ENCODE measurements at places on chromosomes 7 and 10.
A peak's percentile ranks its signal among the peaks of the same experiment; 100 is the strongest.

DNA sequence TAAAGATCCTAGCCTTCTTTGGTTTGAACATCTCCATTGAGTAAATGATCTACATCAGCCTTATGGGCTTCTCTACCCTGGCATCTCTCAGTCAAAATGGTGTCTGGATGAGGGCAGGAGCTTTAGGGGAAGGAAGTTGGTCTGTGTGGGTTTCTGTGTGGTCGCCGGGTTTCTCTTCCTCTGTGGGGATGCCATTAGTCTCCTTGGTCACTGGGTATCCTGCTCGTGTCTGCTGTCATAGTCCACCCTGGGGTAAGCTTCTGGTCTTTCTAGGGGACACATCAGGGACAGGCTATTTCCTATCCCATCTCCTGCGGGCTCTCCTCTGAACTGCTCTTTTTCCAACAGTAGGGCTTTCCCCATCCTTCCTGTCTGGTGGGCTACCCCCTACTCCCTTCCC lies 150.3 kb upstream of the NPY start:
- DNase-seq, result no peak

- no peak for DNase-seq
These were observed 501.2 kb downstream of the ADRA2A start for GRCh38 chr10:111578076-111578475.

DNA sequence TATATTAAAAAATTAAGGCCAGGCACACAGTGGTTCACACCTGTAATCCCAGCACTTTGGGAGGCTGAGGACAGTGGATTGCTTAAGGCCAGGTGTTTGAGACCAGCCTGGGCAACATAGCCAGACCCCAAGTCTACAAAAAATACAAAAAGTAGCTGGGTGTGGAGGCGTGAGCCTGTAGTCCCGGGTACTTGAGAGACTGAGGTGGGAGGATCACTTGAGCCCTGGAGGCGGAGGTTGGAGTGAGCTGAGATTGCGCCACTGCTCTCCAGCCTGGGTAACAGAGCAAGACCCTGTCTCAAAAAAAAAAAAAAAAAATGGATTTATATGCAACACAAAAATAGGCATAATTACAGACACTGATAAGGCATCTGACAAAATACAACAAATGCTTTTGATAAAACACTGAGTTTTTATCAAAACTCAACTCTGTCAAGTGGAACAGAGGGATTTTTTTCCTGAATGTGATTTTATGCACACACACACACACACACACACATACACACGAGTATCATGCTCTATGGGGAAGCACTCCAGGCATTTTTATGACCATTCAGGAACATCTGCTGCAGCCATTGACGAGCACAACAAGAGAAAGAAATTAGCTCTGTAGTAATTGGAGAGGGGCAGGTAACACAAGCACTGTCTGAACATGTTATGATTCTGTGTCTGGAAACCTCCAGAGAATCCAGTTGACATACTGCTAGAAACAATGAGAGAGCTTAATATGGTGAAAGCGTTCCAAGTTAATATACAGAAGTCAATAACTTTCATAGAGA lies 193.1 kb downstream of the WDR37 start:
- no peak for DNase-seq

- DNase-seq, result no peak
These were observed 235.2 kb downstream of the MALRD1 start for GRCh38 chr10:19283786-19284185.

- no peak for DNase-seq
These were observed 38.9 kb downstream of the TCF7L2 start for GRCh38 chr10:112988839-112989406.

DNA sequence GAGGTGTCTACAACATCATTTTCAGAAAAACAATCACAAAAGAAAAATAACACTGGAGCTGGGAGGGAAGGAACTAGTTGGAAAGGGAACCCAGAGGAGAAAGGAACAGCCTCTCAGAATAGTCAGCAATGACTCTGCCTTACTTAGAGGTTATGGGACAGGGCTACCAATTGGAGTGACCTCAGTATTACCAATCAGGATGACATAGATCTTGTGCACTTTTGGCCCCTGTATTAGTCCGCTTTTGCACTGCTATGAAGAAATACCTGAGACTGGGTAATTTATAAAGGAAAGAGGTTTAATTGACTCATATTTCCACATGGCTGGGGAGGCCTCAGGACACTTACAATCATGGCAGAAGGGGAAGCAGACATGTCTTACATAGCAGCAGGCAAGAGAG lies 99.7 kb upstream of the SDK1 start:
- DNase-seq, result no peak

DNA sequence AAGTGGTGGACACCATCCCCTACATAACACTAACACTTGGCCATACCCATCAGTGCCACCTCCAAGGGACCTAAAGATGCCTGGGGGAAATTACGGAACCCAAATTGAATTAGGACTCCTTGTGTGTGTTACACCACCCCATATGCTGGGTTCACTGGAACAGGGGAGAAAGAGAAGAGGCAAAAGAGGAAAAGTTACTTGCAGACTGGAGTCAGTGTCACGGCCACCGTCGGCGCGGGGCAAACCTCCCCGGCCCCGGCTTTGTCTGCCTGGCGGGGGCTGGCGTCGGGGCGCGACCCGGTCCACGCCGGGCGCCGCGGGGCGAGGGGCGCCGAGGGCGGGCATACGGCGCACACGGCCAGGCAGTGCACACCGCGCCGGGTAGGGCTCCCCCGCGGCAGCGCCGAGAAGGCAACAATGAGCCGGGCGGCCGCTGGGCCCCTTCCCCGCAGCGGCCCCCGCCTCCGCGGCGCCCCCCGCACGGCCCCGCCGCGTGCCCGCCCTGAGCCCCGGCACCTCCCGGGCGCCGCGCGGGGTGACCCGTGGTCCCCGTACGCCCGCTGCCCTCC lies 171.1 kb downstream of the FAM107B start:
- no peak for DNase-seq

GRCh38 chr7:113628948-113629847 lies 289.6 kb downstream of the PPP1R3A start:
- DNase-seq, result no peak

- no peak for DNase-seq
These were observed 108.8 kb upstream of the EEPD1 start for GRCh38 chr7:36044101-36044892.

GRCh38 chr10:31343009-31343408 lies 24.0 kb downstream of the ZEB1 start:
- no peak for DNase-seq

DNA sequence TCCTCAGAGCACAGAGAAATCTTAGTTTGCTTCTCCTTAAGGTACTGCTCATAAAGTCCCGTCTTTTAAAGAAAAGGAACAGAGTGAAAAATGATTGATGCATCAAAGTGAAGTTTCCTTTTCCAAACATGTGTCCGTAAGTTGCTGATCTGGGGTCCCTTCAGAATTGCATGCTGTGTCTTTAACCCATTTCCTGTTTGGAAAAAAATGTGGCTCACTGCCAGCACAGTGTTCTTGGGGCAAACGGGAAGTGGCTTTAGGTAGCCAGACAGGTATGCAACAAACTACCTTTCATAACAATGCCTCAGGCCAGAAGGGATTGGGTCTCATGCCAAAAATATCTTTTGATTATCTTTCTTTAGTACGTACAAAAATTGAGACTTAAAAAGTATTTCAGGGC lies 50.9 kb downstream of the TFAM start:
- DNase-seq, result no peak

- no peak for DNase-seq
These were observed 494.9 kb upstream of the AKR1E2 start for GRCh38 chr10:4331150-4331549.

GRCh38 chr10:60023155-60023877 lies 117.0 kb upstream of the CCDC6 start:
- no peak for DNase-seq

DNA sequence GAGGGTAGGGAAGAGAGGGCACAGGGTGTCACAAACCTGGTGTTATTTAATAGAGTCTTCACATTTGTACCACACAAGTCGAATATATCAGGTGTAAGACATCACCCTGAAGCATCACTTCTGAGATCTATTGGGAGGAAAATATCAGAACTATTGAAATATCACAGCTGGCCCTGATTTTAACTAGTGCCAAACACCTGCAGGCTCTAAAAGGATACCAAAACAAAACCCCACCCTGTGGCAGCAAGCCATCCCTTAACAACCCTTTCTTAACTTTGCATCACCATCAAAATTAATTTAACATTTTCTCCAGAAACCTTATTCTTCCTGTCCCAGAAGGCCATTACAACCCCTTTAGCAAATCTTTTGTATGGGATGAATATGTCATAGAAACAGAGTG lies 365.4 kb downstream of the SUGCT start:
- DNase-seq, result no peak

- DNase-seq, result no peak
These were observed 295.9 kb upstream of the PHF14 start for GRCh38 chr7:10677668-10678232.

DNA sequence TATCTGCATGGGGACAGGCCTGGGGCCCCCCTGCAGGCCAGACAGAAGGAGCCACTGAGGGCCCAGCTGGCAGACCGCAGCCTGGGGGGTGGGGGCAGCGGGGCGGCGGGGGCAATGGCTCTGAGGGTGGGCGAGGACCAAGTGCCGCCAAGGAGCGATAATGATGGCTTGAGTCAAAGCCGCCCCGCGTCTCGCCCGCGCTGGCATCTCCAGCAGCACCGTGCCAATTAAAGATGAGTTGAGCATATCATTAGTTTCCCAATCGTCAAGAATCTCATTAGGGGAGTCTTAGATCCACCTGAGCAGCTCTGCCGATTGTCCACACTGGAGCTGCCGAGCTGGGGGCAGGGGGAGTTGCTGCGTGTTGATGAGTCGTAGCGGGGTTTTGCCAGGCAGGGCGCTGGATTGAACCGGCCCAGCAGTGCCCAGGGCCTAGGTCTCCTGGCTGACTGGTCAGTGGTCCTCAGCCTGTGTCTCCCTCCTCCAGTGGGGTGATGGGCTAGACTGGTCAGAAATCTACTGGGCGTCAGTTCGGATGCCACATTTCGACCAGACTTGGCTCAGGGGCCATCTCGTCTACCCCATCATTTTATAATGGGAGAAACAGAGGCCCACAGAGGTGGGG lies 41.0 kb upstream of the PSMG3 start:
- no peak for DNase-seq

GRCh38 chr10:101217450-101218281 lies 11.6 kb downstream of the LBX1 start:
- no peak for DNase-seq

- DNase-seq, result no peak
These were observed 22.5 kb downstream of the KMT2E start for GRCh38 chr7:105036217-105037168.

DNA sequence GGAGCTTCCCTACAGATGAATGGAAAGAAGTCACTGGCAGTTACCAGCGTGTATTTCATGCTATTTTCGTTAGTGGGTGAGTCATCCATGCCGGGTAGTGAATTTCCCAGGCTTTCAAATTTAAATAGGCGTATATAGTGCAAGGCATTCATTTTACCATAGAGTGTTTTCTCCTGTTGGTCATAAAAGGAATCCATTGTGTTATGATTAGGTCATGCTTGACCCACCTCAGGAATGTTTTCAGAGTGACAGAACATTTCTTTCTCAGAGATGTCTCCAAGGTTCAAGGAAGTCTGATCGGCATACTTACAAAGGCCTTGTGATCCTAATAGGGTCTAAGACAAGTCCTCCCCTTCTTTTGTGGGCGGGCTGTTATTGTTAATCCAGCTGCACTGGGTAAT lies 110.7 kb downstream of the AKR1D1 start:
- no peak for DNase-seq

DNA sequence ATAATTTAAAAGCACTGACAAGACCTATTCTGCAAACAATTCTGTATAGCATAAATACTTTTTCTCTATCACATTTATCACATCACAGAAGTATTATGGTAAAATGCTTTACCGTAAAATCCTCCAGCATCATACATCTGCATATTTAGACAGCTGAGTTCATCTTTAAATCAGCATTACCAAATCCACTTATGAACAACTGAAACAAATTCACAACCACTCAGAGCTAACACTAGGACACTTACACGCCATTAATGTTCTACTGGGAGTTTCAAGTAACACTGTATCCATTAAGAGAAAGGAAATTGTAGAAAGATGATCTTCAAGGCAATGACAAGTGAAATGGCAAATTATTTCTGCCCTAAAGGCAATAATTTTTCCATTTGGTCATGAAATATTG lies 105.7 kb upstream of the DKK1 start:
- DNase-seq, result no peak

DNA sequence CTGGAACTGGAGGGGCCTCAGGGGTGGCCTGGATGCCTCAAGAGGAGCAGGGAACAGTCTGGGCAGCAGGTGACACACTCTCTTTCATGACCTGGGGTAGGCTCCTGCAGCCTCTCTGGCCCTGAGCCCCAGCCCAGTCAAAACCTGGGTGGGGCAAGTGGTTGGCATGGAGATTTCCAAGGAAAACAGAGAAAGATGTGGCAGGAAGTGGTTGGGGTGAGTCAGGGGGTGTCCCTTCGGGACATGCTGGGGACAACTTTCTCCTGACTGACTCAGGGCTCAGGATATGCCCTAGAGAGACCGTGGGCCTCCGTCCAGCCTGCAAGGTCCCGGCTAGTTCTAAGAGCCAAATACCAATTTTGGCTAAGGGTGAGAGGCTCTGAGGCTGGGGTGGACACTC lies 2.9 kb downstream of the AQP1 start:
- DNase-seq, result no peak

DNA sequence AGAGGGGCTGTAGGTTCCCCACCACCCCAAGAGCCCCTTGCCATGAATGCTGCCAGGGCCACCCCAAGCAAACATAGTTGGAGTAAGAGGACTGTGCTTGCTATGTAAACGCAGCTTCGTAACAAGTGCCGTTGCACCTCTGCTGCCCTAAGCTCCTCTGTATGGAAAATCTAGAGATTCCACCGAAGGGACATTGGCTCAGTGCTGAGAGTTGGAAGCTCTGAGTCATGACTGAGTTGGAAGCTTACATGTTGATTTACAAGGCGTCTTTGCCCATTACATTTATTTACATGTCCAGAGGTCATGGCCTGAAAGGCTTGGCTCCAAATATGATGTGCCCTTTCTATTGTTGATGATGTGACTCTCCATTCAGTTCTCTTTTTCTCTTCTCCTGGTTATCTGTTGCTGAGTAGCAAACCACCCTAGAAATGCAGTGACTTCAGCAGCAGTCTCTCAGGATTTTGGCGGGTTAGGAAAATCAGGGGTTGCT lies 233.1 kb upstream of the TCF7L2 start:
- no peak for DNase-seq

GRCh38 chr7:127380479-127380878 lies 12.0 kb downstream of the ZNF800 start:
- DNase-seq, result no peak

DNA sequence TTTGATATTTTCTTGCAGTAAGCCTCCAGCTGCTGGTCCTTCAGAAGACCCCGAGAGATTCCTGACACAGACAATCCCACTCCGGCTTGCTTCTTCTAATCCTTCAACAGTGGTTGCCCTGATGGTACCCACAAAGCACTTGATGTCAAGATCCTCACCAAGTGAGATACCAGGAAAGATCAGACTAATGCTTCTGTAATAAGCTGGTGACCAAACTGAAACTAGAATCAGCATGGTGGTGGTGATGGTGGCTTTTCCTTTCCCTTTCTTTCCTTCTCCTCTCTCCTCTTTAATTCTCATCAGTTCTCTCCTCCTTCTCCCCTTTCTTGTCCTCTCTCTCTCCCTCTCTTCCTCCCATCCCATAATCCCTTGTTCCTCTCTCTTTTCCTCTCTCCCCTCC lies 25.8 kb upstream of the CASD1 start:
- no peak for DNase-seq

GRCh38 chr7:139153832-139154231 lies 44.3 kb upstream of the ZC3HAV1 start:
- DNase-seq, result peak; percentile 15

- DNase-seq, result no peak
These were observed 226.3 kb upstream of the AGK start for GRCh38 chr7:141324870-141325269.

Measured in fibroblast of skin of left quadriceps (primary cell).